H1 (cell line): ENCODE measurements at places on chromosomes 6 and 20.
A peak's percentile ranks its signal among the peaks of the same experiment; 100 is the strongest.

- DNase-seq = no peak
Measured at GRCh38 chr20:63224412-63225081, 8.6 kb upstream of the YTHDF1 start.

- DNase-seq = no peak
Measured at GRCh38 chr6:12403201-12403826, 113.2 kb downstream of the EDN1 start.

- DNase-seq = no peak
Measured at GRCh38 chr6:40924839-40925238, 114.2 kb downstream of the UNC5CL start.

- DNase-seq = no peak
Measured at GRCh38 chr6:106540907-106541306, 88.4 kb downstream of the RTN4IP1 start.

- no peak for DNase-seq
Measured at GRCh38 chr6:13454286-13455221, 32.8 kb downstream of the GFOD1 start.

DNA sequence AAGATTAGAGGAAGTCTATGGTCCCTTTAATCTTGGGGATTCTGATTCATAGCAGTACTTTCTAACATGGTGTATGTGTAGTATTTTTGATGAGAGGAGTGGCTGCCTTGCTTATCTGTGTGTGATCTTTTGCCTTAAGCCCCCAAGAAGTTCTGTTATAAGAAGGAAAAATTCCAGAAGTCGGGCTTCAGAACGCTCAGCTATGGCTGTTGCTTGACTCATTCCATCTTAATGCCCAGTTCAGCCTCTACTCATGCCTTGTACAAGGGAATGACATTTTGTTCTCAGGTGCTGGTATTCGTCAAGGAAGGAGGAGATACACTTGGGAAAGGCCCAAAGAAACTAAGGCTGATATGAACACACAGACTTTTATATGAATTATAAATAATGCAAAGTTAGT, 713.0 kb upstream of the MARCKS start:
- DNase-seq = no peak

DNA sequence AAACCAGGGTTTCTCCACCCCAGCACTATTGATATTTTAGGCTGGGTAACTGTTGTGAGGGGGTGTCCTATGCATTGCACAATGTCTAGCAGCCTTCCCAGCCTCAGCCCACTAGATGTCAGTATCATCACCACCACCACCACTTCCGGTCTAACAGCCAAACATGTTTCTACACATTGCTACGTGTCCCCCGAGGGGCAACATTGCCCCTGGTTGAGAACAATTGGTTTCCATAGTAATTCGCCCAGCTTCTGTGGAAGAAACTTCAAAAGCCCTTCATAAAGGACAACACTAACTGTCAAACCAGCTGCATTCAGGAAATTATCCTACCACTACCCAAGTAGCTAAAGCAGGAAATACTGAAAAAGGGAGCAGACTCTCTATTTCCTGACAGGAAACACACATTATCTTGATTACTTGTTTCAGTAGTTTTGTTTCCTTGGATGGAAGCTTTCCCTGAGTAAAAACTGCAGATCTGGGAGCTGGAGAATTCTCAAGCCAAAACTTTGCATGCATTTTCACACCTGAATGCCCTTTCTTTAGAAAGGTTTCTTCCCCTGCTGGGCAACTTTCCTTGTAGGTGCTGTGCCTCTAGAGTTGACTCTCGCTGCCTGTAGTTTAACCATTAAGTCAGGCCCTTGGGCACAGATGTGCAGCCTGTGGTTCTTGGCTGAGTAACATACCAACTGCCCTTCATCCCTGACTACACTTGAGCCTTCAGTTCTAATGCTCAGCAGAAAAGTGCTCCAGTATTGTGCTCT, 23.6 kb downstream of the PKHD1 start:
- DNase-seq = peak; percentile 15

DNA sequence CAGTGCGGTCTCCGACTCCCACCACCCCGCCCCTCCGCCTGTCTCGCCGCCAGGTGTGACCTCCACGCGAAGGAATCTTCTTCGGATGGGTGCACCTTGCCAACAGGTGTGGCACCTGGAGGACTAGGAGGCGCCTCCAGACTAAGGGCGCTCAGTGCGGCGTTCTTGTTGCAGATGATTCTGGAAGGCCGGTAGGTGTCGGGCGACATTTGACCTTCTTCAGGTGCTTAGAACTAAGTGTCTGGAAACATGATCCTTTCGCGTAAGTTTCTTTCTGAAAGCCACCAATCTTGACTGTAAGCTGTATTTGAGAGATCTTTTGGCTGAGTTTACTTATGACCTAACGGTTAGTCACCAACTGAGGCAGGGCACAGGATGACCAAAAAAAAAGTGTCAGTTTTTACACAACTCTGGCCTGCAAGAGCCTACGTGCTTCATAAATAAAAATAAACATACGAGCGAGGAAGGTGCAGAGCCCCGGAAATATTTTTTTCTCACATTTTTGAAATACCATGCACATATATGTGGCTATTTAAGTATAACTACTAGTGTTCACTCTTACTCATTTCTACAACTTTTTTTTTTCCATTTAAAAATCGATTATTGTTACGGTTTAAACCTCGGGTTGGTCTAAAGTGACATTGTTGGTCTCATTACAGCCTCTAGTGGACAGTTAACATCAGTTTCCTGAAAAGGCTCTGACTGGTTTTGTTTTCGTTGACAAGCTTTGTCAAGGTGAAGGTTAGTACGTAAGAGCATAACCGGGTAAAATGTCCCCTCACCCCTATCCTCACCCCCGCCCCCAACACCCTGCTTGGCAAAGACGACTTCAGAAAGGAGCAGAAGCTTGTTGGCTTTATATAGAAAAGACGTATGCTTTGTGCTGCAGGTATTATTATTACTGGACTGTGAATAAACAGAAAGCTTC, 1.6 kb upstream of the ATXN1 start:
- DNase-seq = peak; percentile 58
